ENCODE measurements at places on chromosomes 5 and 9.

DNA sequence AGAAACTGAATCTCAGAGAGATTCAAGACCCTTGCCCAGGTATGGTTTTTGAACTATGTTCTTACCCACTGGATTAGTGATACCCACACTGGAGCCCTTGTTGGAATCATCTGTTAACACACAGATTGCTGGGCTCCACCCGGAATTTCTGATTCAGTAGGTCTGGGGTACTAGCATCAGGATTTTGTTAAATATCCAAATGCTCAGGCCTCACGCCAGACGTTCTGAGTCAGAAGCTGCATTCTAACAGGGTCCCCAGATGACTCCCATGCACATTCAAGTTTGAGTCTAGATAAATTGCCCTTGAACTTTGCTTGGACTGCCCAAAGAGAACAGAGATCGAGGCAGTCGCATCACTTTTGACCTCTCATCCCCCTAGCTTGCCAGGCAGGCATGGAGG is 182.0 kb upstream of the WWC1 start:
- DNase-seq, result no peak

DNA sequence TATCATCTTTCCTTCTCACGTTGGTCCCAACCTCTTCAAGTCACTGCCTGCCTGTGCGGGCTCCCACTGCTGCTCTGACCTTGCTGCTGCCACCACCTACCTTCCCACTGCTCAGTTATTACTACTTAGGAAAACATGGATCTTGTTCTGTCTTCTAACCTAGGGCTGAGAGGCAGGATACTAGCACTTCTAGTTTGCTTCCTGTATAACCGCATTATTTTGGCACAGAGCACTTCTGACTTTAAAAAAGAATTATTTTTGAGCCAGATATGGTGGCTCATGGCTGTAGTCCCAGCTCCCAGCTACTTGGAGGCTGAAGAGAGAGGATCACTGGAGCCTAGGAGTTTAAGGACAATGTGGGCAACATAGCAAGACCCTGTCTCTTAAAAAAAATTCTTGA is 135.4 kb upstream of the GNA14 start:
- no peak for DNase-seq

- DNase-seq, result no peak
These were observed 44.2 kb downstream of the NXNL2 start for GRCh38 chr9:88579050-88579715.

- no peak for DNase-seq
These were observed 30.4 kb upstream of the NKX2-5 start for GRCh38 chr5:173265433-173265832.

- DNase-seq, result no peak
These were observed 115.0 kb upstream of the EGFLAM start for GRCh38 chr5:38143384-38143783.

DNA sequence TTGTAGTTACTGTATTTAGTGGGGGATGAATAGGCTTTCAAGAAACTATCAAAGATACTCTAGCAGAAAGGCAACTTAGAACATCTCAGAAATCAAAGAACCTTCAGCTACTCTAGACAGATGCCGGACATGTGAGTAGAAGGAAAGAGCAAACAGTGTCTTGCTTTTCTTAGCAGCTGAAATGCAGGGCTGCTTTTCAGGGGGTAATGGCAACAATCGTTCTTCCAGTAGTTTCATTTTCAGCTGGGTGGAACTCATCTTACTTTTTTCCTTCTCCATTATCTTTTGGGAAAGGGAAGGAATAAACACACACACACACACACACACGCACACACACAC is 281.6 kb downstream of the CRB2 start:
- no peak for DNase-seq

DNA sequence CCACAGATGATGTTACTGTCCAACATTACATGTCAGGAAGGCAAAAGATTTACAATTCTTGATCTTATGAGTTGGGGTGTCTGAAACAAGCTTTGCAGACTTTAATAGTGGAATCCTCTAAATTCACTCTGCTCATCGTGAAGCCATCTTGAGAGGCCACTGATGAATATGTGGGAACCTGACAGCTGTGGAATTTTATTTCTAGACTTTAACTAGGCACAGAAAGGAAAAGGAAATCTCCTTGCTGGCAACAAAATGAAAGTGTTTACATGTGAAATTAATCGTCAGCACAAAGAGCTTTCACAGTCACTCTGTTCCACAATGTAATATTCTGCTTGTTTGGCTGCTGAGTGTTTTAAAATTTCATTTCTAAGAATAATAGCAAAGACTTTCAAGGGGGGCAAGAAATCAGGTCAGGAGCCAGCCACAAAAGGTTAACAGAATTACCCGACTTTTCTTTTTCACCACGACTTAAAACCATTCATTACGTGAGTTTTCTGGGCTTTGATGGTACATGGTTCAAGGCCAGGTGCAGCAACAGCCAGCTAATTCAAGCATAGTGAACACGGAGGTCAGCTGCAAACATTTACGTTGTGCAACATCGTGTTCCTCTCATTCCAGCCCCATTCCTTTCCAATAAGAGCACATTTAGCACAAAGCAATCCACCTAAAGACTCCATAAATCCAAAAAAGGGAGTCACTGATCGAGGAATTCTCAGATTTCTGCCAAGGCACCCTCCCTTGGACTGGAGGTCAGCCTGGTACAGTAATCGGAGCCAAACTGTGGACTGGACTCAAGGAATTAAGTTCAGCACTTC is 14.6 kb downstream of the NREP start:
- DNase-seq, result peak; percentile 51

DNA sequence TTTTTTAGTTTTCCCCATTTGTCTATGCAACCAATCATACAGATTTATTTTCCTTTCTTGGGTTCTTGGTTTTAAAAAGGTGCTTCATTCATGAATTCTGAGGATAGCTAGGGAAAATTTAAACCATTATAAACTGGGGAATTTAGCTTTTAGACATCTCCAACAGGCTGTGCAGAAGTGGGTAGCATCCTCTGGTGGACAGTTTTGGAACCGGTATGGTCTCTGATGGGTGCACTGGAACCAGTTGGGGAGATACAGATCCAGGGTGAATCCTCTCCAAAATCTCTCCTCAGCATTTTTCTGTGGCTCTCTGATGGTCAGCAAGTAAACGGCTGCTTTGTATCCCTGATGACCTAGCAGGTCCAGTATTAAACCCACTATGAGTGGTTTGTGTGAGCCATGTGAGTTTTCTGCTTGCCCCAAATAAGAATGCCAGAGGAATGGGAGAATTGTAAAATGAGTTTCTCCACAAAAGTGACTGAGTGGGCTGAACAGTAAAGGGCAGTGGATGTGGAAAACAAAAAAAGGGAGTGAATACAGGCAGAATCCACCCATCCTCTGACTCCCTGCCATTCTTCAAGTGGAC is 9.1 kb upstream of the DNAJC25 start:
- DNase-seq, result peak; percentile 61

- DNase-seq, result peak; percentile 7
These were observed 228.0 kb downstream of the DCP2 start for GRCh38 chr5:113204525-113205161.

- DNase-seq, result no peak
These were observed 37.0 kb downstream of the DPYSL3 start for GRCh38 chr5:147472664-147473475.

- no peak for DNase-seq
These were observed 5.0 kb upstream of the NIPSNAP3B start for GRCh38 chr9:104758974-104759373.

GRCh38 chr9:20508242-20508641 is 114.1 kb downstream of the MLLT3 start:
- peak; percentile 28 for DNase-seq

DNA sequence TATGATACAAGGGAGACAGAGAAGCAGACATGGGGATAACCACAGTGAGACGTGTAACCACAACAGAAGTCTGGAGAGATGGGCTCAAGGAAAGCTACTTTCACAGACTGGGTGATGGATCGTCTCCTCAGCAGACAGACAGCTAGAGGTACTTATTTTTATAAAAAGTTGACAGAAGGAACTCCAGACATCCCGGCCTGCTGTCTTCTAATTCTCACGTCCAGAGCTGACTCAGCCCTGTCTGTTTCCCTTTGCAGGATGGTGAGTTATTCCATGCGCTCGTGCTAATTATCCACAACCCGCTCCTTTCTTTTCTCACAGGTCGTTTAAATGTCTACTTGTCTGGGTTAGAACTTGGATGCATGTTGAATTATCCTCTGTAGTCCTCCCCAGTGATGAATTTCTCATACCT is 304.5 kb downstream of the CWC27 start:
- DNase-seq, result no peak

DNA sequence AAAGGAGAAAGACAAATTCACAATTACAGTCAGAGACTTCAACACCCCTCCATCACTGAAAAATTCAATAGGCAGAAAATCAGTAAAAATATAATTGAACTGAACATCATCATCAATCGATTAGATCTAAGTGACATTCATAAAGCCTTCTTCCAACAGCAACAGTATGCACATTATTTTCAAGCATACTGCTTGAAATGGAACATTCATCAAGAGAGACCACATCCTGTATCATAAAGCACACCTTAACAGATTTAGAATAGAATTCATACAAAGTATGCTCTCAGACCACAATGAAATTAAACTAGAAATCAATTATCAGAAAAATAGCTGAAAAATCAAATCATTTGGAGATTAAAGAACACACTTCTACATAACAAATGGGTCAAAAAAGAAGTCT is 39.1 kb downstream of the ERMP1 start:
- DNase-seq, result no peak

DNA sequence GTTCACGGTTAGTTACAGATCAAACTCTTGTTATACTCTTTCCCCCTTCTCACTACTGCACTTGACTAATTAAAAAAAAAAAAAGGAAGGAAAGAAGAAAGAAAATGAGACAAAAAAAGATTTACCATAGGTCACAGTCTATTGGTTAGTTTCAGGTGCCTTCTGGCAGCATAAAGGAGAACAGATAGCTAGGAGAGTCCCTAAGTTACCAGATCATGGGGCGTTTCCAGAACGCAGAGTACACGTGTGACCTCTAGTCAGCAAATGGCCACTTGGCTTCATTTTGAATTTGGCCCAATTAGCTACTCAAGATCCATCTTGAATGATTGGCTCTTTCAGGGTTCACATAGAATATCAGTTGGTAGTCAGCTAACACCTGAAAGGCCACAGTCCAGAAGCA is 20.3 kb upstream of the TMEM171 start:
- DNase-seq, result no peak

DNA sequence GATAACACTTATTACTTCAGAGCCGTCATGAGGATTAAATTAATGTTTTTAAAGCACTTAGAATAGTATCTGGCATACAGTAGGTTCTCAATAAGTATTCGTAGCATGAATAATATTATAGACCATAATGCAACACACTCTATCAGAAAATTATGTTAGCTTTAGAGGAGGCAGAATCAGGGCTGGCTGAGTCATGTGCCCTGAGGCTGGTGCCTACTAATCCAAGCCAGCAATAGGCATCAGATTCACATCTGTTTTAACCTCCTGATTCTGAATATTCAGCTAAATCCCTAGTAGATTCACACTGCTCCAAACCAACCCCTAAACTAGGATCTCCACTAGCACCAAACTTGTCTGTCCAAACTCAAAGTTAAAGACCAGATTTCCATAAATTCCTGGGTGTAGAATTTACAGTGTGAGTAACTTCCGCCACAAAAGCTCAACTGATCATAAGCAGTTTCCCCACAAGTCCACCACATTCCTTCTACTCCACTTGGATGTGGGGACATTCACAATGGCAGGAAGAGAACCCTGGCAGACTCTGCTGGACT is 170.0 kb upstream of the DAPK1 start:
- peak; percentile 28 for DNase-seq

DNA sequence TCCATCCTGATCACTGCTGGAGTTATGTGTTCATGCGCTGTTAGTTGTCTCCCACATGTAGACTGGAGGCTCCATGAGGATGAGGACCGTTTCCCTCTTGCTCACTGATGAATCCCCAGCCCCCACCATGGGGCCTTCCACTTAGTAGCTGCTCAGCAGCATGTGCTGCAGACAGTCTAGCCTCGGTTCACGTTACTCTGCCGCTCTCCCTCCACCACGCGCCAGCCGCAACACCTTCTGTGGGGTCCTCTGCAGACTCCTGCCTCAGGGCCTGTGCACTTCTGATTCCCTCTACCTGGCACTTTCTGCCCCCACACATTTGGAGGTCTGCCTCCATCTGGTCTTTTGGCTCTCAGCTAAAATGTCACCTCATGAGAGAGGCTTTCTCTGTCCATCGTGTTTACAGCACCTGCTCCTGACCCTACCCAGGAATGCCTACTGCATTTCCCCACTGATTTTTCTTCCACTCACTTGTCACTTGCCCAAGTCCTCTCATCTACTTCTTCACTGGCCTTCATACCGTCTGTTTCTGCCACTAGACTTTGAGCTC is 36.3 kb downstream of the STK10 start:
- no peak for DNase-seq

All from ELR (cell line).